ENCODE measurements at places on chromosomes 5 and 9. TPM values are rescaled to one million over a fixed set of nuclear protein-coding genes. Genes with fewer than 3 reads are reported as not detected.

SLC25A2 gene
- total RNA-seq: 2.0 TPM

HDAC3 gene
- 56.2 TPM for total RNA-seq

RXRA gene
- 58.1 TPM for total RNA-seq

FBXL7 gene
- total RNA-seq: 21.1 TPM

OTP gene
- not detected for total RNA-seq

OR1J2 gene
- total RNA-seq: 3.2 TPM

GM2A gene
- 26.1 TPM for total RNA-seq

SPARC gene
- 1,851 TPM for total RNA-seq

FAT2 gene
- 0.14 TPM for total RNA-seq

UNC13B gene
- 38.1 TPM for total RNA-seq

LOX gene
- 32.9 TPM for total RNA-seq

STPG3 gene
- not detected for total RNA-seq

TRUB2 gene
- 7.4 TPM for total RNA-seq

CYSTM1 gene
- total RNA-seq: 64.9 TPM

PCDHGA1 gene
- 0.41 TPM for total RNA-seq

ZDHHC11B gene
- 8.7 TPM for total RNA-seq

TMEM215 gene
- total RNA-seq: not detected

GABBR2 gene
- not detected for total RNA-seq

SLC6A3 gene
- 0.14 TPM for total RNA-seq

EIF4EBP3 gene
- not detected for total RNA-seq

FCHSD1 gene
- total RNA-seq: 42.6 TPM

SLC45A2 gene
- total RNA-seq: not detected

GPR21 gene
- not detected for total RNA-seq

SEMA5A gene
- total RNA-seq: 13.3 TPM

PDE6A gene
- not detected for total RNA-seq

ZCCHC9 gene
- total RNA-seq: 22.1 TPM

SPINK13 gene
- not detected for total RNA-seq

IFNE gene
- total RNA-seq: not detected

FOXD4 gene
- total RNA-seq: 0.28 TPM

NR3C1 gene
- 58.1 TPM for total RNA-seq

EPB41L4B gene
- total RNA-seq: 1.1 TPM

All from thoracic aorta (tissue), 2 donors.